ENCODE measurements at places on chromosomes 5 and 9. TPM values are rescaled to one million over a fixed set of nuclear protein-coding genes. Genes with fewer than 3 reads are reported as not detected.

DNA sequence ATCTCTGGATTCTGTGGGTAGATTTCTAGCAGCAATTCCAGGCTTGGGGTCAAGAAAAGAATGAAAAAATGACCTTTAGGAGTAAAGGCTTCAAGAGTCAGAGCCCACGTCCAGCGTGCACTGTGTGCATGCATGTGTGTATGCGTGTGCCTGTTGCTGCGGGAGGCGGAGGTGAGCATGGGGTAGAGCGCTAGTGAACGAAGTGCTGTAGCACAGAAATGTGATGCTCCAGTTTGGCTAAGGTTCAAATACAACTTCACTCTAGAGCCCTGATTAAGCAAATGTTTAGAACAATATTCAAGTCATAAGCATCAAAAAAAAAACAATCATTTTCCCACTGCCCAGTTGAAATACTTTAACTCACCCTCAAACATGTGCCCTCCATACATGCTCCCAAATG lies 403.9 kb downstream of the ZNF608 start:
- no peak for DNase-seq

GRCh38 chr9:84003246-84003645 lies 22.6 kb downstream of the RMI1 start:
- DNase-seq = no peak

DNA sequence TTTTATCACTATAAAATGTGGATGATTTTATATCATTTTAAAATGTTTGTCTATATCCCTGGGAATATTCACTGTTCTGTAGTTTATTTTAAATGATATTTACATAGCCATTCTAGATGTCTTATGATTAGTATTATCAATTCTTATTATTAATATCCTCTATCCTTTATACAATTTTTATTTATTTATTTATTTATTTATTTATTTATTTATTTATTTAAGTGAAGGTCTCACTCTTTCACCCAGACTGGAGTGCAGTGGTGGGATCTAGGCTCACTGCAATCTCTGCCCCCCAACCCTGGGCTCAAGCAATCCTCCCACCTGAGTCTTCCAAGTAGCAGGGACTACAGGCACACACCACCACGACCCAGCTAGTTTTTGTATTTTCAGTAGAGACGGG lies 1848.9 kb downstream of the EFNA5 start:
- DNase-seq = no peak

- no peak for DNase-seq
Measured at GRCh38 chr5:116465411-116465810, 109.2 kb downstream of the SEMA6A start.

The PANK3 gene
- total RNA-seq = 93.9 TPM

The ARL14EPL gene
- not detected for total RNA-seq

All from progenitor cell of endocrine pancreas (in vitro differentiated cells).